ENCODE measurements at places on chromosomes 11 and 22.

DNA sequence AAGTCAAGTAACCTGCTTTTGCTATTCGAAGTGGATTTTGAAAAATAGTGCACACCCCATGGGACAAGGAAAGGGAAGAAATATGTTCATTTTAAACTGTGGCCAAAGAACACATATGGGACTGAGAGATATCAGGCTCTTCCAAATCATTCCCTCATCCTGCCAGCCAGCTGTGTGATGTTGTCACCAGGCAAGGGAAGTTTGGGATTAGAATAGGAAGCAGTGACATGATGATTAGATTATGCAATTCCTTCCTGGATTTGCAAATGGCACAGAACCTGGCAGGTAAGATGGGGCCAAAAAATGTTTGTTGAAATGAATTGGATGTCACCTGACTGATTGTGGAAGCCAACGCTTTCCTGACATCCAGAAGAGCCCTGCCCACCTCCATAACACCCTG lies 4.9 kb upstream of the SCN3B start:
- DNase-seq = no peak

GRCh38 chr11:36500315-36500721 lies 9.8 kb downstream of the TRAF6 start:
- no peak for DNase-seq

- no peak for DNase-seq
Measured at GRCh38 chr22:26283330-26283729, 114.1 kb downstream of the SEZ6L start.

DNA sequence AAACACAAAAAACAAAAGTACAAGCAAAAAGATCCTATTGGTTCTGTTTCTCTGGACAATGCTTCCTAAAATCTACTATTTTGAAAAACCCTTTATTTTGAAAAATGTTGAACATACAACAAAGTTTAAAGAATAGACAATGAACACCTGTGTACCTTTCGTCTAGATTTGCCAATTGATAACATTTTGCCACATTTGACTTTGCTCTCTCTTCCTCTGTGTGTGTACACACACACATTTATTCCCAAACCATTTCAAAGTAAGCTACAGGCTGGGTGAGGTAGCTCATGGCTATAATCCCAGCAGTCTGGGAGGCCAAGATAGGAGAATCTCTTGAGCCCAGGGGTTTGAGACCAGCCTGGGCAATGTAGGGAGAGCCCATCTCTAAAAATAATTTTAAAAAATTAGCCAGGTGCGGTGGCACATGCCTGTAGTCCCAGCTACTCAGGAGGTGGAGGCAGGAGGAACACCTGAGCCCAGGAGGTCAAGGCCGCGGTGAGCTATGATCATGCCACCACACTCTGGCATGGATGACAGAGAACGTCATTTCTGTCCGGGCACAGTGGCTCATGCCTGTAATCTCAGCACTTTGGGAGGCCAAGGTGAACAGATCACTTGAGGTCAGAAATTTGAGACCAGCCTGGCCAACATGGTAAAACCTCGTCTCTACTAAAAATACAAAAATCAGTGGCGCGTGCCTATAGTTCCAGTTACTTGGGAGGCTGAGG lies 5.3 kb upstream of the PSMC3 start:
- no peak for DNase-seq

- peak; percentile 57 for DNase-seq
Measured at GRCh38 chr22:50342651-50343540, at the start of gene PPP6R2. Gene PPP6R2 (plus strand): TSS chr22:50343327. CDS start chr22:50393909, 50,582 bp downstream.

DNA sequence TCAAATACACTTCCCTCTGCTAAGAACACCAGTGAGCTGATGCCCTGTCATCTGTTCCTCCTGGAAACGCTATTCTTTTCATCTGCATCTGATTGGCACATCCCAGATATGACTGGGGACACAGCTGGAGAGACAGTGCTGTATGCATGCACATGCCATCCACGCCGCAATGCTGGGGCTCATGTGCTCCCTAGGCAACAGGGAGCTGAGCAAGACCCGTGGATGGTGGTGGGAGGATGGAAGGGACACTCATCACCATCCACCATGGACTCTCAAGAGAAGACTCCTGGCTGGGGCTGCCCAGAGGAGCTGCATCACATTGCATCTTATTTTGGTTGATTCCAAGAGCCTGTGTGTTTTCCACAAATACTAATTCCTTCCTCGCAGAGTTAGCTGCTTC lies 534.9 kb downstream of the OPCML start:
- DNase-seq = no peak

DNA sequence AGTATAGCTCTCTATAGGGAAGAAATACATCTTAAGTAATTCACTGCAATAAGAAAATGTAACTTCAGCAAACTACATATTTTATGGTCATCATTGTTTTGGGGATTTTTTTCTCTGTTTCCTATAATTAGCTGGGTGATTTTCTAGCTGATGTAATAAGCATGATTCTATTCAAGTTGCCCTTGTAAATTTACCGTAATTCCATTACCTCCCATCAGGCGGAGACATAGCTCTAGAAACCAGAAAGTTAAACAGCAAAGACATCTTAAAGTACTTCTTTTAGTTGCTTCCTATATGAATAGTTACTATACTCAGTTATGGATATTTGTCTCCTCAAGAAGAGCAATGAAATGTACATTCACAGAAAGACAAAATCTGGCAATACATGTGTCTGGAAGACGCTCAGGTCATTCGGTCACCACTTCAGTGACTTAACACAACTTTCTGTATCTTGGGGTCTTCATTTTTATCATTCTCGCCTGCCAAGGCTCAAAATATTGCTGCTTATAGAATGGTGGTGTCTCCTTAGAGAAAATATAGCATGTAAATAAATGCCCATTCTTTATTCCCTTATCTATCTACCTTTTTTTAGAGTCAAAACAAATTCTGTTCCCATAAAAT lies 239.9 kb upstream of the ZC3H12C start:
- peak; percentile 62 for DNase-seq

DNA sequence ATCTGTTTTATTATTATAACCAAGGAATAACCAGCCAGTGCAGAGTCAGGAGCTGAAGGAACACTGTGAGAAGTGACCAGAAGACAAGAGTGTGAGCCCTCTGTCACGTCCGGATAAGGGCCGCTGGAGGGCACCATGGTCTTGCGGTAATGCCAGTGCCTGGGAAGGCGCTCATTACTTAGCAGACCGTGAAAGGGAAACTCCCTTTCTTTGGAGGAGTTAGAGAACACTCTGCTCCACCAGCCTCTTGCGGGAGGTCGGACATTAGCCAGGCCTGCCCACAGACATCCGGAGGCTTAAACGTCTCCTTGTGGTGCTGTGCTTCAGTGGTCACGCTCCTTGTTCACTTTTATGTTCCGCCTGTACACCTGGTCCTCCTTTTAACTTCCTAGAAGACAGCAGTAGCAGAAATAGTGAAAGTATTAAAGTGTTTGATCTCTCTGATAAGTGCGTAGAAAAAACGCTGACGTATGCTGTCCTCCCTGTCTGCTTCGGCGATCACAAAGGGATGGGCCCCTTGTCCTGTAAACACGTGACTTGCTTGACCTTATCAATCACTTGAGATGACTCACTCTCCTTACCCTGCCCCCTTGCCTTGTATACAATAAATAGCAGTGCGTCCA lies 120.6 kb upstream of the LMO1 start:
- no peak for DNase-seq

GRCh38 chr11:6156628-6157359 lies 13.3 kb downstream of the OR52B2 start:
- DNase-seq = no peak

DNA sequence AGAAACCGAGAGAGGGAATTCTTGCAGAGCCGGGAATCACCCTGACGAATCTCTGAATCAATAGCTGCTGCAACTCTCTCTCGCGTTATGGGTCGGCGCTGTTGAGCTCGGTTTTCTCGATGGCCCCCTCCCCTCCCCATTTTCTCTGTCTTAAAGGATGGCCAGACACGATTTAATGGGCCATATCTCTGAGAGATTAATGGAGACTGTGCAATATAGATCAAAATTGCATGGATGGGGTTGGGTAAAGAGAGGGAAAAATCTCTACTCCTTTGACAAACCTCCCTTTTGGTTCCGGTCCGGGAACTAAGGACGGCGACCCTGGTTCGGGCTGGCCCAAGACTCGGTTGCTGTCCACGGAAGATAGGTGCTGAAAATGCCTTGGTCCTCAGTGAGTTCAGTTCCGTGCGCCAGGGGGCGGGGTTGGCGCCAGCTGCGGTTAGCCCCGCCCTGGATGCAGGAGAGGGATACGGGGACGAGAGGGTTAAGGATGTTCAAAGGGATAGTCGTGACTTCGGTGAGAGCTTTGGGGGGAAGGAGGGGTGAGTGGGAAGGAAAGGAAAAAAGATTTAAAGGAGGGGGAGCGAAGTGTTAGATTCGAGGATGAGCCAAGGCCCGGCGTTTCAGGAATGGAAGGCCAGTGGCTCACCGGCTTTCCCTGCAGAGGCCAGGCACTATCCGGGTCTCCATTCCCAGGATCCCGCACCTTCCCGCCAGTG lies 103.6 kb upstream of the HSD17B12 start:
- peak; percentile 3 for DNase-seq

DNA sequence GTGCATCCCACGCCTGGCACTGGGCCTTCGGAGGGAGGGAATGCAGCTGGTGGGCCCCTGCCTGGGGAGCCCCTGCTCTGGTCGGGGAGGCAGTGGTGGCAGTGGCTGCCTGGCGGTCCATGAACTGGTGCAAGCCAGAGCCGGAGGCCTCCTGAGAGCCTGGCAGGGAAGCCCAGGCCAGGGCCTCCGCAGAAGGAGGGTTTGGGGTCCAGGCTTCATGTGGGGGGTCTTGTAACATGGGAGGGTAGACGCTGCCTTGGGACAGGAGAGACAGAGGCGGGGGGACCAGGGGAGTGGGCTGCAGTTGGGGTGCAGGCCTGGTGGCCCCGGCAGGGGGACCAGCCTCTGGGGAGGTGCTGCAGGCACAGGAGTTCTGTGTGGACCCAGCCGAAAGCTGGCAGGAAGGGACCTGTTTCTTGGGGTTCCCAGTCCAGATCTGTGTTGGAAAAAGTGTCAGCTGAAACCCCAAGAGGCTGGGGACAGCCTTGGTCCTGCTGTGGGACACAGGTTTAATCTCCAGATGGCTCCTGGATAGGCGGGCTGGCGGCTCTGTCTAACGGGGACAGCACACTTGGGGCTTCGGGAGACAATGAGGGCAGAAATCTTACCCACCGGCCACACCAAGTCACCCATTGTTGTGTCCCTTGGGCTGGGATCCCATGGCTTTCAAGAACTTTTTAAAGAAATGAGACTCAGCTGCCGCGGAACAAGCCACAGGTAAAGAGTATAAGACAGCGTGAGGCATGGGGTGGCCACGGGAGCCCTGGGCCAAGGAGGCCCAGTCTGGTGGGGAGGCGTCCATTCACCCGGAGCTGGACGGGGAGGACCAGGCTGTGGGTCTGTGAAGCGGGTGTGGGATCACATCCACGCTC lies 73.5 kb downstream of the KCNQ1 start:
- DNase-seq = no peak

DNA sequence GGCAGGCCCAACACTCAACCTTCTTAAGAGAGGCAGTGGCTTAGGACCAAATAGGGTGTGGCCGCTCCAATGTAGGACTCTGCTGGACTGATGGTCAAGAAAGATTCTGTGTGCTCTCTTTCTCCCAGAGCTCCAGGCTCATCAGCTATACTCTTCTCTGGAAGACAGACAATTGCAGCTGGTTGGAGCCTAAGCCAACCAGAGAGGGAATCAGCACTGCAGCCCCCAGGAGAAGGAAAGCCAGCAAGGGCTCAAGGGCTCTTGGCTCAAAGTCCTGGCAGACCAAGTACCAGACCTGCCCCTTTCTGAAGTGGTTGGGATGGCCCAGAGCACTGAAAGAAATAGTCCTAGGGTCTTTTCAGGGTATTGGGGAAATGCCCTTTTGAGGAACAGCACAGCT lies 1077.3 kb downstream of the NTM start:
- no peak for DNase-seq

- no peak for DNase-seq
Measured at GRCh38 chr11:80960381-80961029, 1519.7 kb upstream of the TENM4 start.

DNA sequence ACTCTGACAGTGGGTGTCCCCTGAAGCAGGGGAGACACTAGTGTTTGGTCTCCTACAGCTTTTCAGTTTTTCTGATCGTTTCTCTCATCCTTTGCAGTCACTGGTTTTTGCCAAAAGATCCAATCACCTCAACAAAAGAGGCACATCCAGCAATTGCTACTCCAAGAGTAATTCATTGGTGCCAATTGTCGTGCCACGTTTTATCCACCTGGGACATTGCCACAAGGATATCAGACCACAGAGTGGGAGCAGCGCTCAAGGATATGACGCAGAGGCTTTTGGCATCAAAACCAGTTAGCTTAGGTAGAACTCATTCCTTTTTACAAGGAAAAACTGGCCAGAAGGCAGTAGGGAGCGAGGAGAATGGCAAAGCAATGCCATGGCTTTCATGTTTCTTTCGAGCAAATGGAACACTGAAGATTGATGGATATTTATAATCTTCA lies 40.9 kb upstream of the BLID start:
- peak; percentile 69 for DNase-seq

GRCh38 chr11:100205926-100206325 lies 481.2 kb upstream of the ARHGAP42 start:
- DNase-seq = no peak

DNA sequence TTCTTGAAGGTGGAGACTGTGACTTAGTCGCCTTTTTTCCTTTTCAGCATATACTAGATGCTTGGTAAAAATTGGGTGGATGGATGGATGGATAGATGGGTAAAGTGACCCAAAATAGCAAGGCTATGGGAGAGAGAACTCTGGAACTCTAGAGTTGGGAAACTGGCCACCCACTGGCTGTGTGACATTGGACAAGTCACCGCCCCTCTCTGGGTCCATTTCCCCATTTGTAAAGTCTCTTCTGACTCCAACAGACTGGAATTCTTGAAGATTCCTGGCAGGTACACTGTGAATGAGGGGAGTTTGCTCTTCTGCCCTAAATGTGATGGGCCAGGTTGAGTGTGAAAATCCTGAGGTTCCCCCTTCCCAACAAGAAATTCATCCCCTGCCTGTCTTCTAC lies 8.0 kb downstream of the TKFC start:
- DNase-seq = no peak

GRCh38 chr22:25775531-25775930 lies 33.5 kb downstream of the MYO18B start:
- DNase-seq = no peak

GRCh38 chr22:45330548-45330947 lies 20.8 kb downstream of the FAM118A start:
- no peak for DNase-seq

DNA sequence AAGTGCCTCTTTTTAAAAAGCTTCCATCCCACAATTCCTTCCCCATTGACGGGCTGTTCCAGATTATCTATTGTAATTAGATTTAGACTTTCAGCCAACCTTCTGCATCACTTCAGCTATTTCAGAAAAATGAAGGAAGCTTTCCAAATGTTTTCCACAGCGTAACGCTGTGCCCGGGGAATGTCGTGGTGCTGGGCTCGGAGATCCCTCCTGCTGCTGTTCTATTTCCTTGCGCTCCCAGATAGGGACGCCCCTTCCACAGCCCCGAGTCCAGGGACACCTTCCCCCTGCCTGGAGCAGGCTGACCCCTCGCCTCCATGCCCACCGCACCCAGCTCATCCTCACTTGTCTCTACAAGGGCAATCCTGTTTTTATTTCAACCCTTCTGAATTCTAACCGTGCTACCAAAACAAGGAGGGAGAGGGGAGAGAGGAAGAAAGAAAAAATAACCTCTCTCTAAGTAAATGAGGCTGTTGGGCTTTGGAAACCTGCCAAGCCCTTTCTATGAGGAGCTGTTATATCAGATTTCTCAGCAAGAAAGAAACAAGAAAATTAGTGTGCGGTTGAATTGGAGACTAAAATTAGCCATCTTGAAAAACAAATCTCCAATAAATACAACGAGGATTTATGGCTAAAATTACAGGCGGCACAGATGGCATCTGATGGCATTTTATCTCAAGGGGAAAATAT lies 366.9 kb downstream of the BRD1 start:
- no peak for DNase-seq

GRCh38 chr11:36574486-36574885 lies 6.7 kb downstream of the RAG1 start:
- no peak for DNase-seq
